Germinal center (tissue), 1 donor: ENCODE measurements at places on chromosomes 3 and 15.

GRCh38 chr3:54954521-54954920 lies 26.7 kb upstream of the LRTM1 start:
- no peak for DNase-seq

- DNase-seq, result peak; percentile 32
Observed at GRCh38 chr3:114827495-114827894, 319.6 kb downstream of the ZBTB20 start.

DNA sequence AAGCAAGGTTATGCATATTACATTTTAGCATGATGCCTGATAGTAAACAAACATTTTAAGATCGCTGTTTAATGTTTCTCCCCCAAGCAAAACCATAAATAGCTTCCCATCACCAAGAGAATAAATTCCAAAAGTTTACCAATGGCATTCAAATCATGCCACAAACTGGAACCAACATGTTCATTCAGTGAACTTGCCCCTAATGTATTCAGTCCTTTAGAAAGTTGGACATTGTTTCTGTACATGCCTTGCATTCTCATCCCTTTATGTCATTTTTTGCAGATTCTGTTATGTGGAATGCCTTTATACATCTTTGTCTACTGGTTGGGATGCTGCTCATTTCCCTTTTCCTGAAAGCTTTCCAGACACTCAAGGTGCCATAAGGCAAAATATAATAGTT lies 105.5 kb downstream of the PYDC2 start:
- DNase-seq, result no peak

- no peak for DNase-seq
Observed at GRCh38 chr3:188208516-188208981, 54.6 kb downstream of the LPP start.

DNA sequence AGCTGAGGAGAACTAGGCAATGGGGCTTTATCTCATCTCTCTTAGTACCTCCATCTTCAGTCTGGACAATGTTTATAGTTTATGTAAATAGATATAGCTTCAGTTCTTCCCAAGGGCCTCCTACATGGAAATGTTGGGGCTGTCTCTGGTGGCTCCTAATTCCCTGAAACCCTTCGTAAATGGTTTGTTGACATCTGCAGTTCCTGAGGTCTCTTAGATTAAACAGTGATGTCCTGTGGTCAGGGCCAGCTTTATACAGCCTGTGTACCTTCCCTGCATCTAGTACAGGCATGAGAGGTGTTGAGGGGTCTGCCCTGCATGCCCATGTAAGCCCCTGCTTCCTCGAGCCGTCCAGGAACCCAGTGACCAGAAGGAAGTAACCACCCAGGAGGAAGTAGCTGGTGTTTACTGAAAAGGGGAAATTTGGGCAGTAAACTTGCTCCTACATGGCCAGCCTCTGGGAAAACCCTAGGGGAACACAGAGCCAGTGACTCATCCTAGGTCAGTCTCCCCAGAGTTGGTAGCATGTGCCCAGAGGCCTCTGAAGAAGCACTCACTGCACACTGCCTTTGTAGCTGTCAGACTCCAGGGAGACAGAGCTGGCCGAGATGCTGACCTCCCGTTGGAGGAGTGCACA lies 4.7 kb upstream of the TBC1D2B start:
- DNase-seq, result no peak

DNA sequence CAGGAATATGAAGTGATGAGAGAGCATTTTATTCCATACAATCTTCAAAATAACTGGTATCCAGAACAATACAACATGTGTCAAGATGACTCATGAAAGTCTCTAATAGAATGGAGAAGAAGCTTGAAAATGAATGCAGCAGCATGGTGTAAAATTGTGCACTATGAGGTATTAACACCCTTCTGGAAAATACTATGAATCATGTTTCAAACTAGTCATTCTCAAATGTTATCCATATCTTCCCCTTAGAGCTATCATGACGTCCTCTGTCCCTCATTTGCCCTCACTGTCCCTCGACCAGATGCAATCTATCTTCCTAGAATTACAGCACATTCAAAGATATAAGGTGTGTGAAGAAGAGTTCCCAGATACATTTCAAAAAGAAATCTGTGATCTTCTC lies 198.2 kb downstream of the NECTIN3 start:
- no peak for DNase-seq

- DNase-seq, result no peak
Observed at GRCh38 chr15:26682598-26683164, 90.2 kb downstream of the GABRB3 start.

- no peak for DNase-seq
Observed at GRCh38 chr3:63661242-63661641, 8.8 kb downstream of the SNTN start.

- DNase-seq, result no peak
Observed at GRCh38 chr15:52436981-52437380, 91.7 kb downstream of the MYO5A start.

- no peak for DNase-seq
Observed at GRCh38 chr3:134376786-134377426, 2.7 kb upstream of the AMOTL2 start.

DNA sequence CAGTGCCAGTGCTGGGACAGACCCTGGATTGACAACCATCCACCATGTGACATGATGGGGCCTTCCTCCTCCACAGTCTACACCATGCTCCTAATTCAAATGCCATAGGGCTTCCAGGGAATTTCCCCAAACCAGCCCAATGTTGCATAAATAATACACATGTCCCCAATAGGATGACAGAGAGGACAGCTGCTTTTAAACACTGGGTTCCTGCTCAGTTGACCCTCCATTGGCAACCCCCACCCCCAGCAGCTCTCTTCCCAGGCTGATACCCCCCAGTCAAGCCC lies 28.3 kb upstream of the ATP2B2 start:
- no peak for DNase-seq

- no peak for DNase-seq
Observed at GRCh38 chr3:188979248-188979647, 192.5 kb upstream of the TPRG1 start.

- DNase-seq, result peak; percentile 87
Observed at GRCh38 chr3:186772701-186773417, 10.5 kb upstream of the EIF4A2 start.

- DNase-seq, result no peak
Observed at GRCh38 chr3:84738086-84738485, 220.7 kb upstream of the CADM2 start.

DNA sequence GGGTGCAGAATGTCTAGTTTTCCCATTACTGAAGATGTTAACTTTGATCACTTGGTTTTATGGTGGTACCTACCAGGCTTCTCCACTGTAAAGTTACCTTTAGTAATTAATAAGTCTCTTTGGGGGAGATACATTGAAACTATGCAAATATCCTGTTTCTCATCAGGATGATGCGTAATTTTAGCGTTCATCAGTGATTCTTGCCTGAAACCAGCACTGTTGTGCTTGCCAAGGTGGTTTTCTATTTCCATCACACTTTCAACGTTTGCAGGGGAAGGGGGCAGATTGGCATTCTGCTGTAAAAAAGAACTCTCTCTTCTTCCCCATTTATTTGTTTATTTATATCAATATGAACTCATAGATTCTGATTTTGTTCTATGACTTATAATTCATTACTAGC lies 61.0 kb downstream of the SSR3 start:
- no peak for DNase-seq

- DNase-seq, result no peak
Observed at GRCh38 chr3:148238421-148238821, 459.3 kb upstream of the AGTR1 start.

DNA sequence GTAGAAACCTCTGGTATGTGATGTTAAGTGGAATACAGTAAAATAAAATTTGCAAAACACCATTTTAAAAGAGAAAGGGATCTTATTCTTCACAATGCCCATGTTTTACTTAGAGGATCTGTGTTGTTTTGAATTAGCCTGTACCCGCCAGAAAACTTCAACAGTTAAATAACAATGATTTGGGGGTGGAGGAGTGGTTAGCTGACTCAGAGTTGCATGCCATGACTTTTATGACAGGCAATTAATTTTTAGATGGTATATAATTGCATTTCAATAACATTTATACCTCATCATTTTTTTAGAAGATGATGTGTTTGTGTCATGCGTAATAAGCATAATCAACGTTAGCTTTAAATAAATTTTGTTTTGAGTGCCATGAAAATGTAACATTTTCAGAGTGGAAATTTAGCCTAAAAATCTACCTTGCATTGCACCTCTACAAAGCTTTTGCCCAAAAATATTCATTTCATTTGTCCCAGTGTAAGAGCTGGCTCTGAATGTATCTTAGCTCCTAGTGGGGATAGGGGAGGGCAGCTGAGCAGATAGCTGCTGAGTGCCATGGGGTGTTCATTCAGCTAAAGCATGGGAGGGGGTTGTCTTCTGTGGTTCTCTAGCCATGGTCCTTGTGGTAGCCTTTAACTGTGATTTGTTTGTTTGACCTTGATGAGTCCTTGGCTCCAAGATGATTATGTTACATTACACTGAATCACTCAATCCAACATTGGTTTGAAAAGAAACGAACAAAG lies 379.8 kb downstream of the LPP start:
- DNase-seq, result no peak

GRCh38 chr15:72156928-72157327 lies 38.7 kb downstream of the SENP8 start:
- no peak for DNase-seq

DNA sequence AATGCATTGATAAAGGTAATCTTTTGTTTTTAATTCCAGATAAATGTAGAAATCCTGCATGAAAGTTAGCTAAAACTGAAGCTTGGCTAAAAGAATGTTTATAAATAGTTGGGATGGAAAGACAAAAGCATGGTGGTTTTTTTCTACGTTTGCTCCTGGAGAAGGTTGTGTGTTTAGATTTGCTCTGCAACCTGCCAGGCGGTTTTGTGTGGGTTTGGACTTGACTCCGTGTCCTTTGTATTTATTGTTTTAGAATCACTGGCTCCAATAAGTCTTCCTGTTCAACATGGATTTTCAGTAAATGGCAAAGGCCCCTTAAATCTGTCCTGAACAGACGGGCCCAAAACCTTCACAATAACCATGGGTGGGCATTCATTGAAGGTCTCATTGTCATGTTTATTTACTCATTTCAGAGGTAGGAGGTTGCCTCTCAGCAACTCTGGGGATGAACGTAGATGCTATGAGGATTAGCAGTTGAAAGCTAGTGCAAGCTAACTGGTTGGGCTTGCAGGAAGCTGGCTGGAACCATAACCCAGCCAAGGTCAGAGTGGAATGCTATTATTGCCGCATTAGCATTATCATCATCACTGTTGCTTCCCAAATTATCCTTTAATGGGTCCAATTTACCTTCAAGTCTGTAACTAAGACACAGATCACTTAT lies 60.6 kb upstream of the ADAMTS9 start:
- no peak for DNase-seq

DNA sequence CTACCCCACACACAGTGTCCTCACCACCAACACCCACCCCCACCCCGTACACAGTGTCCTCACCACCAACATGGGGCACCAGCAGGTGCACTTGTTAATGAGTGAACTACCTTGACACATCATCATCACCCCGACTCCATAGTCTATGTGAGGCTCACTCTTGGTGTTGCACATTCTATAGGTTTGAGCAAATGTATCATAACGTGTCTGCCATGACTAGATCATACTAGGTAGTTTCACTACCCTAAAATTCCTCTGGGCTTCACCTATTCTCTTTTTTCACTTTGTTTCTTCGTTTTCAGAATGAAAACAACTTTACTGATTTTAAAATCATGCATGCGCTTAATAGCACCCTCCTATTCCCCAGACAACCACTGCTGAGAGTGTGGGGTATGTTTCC lies 102.6 kb upstream of the SLC6A6 start:
- DNase-seq, result no peak

- no peak for DNase-seq
Observed at GRCh38 chr3:173688216-173688842, 290.8 kb downstream of the NLGN1 start.

GRCh38 chr3:52532517-52532837 lies 1.2 kb downstream of the NT5DC2 start:
- DNase-seq, result no peak

DNA sequence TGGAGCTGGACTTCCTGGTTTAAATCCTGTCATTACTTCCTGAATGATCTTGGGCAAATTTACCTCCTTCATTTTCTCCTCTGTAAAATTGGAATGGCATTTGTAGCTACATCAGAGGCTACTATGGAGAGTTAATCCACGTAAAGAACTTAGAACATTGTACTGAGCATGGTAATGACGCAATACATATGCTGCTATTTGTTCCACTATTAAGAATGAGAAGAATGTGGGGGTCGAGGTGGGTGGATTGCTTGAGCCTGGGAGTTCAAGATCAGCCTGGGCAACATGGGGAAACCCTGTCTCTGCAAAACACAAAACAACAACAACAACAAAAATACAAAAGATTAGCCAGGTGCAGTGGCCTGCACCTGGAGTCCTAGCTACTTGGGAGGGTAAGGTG lies 250.6 kb downstream of the RYR3 start:
- no peak for DNase-seq

DNA sequence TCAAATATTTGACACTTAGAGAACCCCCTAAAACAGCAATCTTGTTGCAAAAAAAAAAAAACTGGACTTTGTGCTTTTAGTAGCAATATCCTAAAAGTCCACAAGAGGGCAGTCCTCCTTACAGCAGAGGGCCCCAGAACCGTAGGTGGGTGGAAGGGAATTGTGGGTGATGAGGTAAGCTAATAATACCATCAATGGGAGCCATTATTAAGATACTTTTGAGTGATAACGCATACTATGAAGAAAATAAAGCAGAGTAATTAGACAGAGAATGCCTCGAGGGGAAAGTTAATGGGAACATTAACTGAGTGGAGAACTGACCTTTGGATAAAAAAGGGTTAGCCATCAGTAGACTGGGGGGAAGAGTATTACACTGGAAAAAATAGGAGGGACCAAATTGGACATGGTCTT lies 229.9 kb downstream of the THRB start:
- DNase-seq, result peak; percentile 48

GRCh38 chr3:13548696-13549622 lies at the start of gene FBLN2:
Gene FBLN2 (plus strand): TSS chr3:13549125. CDS start chr3:13570356, 21,231 bp downstream.
- DNase-seq, result peak; percentile 61

DNA sequence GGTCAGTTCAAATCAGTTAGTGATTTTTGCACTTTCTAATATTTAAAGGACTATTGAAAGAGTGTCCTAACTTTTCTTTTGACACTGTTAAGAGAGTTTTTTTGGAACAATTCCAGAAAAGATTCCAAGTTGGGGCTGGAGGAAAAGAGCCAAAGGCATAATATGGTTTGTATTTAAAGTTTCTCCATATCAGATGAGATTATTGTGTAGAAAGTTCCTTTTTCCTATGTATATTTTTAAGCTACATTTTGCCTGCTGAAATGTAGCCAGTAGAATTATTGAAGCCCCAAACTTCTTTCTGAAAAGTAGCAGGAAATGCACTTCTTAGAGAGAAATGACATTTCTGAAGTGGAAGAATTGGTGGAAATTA lies 136.5 kb upstream of the TSC22D2 start:
- no peak for DNase-seq

- no peak for DNase-seq
Observed at GRCh38 chr15:81275711-81276392, 48.1 kb downstream of the STARD5 start.

DNA sequence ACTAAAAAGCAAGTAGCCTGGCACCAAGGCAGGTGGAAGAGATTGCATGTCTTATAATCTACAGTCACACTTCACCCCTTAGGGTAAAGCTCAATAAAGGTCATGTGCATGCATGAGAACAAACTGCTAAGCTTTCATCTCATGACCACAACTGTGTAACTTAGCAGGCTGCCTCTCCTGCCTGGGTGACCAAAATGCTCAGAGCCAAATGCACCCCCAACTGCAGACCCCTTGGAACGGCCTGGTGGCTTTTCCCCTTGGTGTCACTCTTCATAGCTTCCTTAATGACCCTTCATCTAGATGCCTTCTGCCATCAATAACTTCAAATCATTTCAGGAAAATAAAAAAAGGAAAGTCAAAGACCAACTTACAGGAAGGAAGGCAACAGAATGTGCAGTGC lies 88.1 kb downstream of the ADAMTS17 start:
- no peak for DNase-seq

- DNase-seq, result no peak
Observed at GRCh38 chr3:71001303-71001830, 582.2 kb downstream of the FOXP1 start.
